Activated naive CD8-positive, alpha-beta T cell treated with anti-CD3 and anti-CD28 coated beads, Interleukin-2, amount 50 U/mL, for 16 hours (primary cell): ENCODE measurements at places on chromosomes 11 and 22.

DNA sequence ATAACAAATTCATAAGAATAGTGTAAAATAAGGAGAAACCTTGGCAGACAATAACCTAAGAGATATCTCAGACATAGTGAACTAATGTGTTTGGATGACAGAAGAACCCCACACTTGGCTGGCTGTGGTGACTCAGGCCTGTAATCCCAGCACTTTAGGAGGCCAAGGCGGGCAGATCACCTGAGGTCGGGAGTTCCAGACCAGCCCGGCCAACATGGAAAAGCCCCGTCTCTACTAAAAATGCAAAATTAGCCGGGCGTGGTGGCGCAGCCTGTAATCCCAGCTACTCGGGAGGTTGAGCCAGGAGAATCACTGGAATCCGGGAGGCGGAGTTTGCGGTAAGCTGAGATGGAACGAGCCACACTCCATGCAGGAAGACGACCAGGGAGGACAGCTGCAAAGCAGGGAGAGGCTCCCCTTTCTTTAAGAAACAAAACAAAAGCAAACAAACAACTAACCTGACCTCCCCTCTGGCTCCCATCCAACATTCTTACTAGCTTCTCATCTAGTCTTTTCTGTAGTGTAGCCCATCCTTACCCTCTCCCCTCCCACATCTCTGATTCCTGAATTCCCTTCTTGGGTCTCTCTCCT lies 84.2 kb downstream of the ZNF280B start:
- no peak for DNase-seq

- no peak for DNase-seq
These were observed 98.5 kb upstream of the SLC22A12 start for GRCh38 chr11:64492561-64492960.

DNA sequence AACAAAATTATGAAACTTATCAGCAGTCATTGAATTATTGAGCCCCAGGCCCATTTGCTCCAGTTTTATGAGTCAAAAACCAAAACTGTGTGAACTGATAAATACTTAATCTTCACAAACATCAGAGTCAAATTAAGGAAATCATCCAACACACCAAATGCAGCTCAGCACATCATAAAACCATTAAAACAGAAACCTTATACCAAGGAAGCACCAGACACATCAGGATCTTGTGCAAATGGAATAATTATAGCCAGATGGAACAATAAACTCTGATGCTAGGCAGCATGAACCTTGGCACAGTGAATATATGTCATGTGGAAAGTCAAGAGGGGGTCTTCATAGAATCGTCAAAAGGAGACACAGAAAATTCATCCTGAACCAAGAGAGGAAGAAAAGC lies 410.7 kb upstream of the API5 start:
- DNase-seq = no peak

DNA sequence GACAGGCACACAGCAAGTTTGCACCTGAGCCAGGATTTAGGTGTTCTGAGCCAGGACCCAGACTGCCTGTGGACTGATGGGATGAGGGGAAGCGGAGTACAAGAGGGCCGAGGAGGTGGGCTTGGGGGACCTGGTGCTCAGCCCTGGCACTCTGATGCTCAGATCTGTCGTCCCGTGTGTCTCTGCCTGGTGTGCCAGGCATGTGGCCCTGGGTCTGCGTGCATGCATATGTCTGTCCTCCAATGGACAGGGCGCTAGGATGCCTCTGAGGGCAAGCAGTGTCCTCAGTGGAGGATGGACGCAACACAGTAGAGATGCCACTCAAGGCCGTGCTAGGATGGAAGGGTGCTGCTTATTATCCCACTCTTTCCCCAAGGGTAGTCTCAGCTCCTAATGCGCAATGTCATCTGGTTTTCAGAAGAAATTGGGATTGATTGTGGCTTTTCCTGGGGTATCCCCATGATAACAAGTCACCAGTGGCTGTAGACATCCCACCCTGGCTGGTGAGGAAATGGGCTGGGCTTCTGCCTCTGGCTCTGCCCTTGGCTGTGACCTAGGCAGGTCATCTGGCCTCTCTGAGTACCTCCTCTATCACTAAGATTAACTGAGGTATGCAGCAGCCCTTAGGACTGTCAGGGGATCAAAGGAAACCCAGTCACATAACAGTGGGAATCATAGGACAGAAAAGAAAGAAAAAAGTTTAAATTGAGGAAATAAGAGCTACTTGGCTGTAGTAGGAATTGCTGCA lies 35.7 kb upstream of the SUSD2 start:
- no peak for DNase-seq

DNA sequence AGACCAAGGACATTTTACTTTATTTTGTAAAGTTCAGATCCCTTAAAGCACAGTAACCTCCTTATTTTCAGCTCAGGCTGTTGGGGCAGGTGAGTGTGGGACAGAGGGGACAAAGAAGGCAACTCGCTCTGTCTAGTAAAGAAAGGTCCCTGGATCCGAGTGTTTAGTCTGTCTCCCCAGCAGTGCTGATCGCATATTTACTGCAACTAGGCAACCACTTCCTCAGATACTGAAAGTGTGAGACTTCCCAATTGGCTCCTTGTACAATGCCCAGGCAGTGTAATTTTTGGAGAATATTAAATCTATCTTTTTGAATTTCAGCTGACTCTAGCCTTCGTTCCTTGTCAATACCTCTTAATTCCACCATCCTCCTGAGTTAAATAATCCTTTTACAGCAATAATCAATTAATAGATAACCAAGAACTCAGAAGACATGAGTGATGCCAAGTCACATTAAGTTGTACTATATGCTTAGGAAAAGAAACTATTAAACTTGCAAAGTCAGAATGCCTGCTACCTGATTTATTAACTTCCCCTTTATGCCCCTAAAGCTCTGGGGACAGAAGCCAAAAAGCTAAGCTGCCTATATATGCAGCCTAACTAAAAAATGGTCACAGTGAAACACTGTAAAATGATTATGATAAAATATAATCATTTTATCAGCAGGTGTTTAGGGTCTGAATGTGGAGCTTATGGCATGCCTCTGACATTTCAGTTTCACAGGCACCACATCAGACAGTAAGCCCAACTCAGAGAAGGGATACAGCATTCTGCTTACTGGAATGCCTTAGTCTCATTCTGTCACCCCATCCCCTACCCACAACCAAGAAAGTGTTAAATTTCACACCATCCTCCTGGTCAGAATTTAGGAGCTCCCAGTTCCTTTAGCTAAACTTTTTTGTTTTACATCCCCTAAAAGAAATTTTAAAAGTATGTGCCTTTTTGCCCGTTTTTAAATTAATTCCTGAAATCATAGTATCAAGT lies 138.7 kb downstream of the TRIM44 start:
- no peak for DNase-seq
